ENCODE measurements at places on chromosomes 1 and 21.

- DNase-seq, result no peak
Observed at GRCh38 chr1:226444901-226445300, 37.0 kb upstream of the PARP1 start.

- DNase-seq, result no peak
Observed at GRCh38 chr1:110707232-110707631, 32.5 kb upstream of the KCNA3 start.

DNA sequence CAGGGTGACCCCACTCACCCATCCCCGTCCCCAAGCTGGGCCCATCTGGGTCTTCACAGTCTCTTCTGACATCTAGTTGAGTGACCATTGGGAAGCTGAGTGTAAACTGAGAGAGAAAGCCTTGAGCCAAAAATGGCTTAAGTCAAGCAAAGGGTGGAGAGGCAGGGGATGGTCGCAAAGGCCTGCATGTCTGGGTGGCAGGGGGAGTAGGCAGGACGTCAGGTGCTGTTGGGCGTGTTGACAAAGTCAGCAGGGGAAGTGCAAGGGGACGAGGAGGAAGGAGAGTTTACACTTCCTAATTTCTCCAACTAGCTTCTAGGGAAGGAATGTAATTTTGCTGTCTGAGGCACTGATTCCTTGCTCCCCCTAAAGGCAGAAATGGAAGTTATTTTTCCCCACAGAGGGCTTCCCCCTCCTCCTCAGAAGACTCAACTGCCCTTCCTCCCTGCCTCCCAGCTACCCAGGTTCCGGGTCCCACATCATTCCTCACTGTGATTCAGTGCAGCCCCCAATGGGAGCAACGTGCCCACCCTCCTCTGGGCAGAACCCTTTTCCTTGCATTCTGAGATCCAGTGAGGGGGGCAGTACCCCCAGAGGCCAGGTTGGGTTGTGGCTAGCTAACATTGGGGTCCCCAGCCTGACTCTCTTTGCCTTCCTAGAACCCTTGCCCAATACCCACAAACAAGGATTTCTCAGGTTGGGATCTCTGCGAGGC is 1.2 kb upstream of the ADORA1 start:
- DNase-seq, result no peak

- DNase-seq, result no peak
Observed at GRCh38 chr1:210949489-210949888, 184.5 kb downstream of the KCNH1 start.

- DNase-seq, result no peak
Observed at GRCh38 chr1:206551296-206551985, 44.1 kb downstream of the RASSF5 start.

GRCh38 chr1:157173900-157174410 is 35.8 kb upstream of the ETV3 start:
- no peak for DNase-seq
